ENCODE measurements at places on chromosomes 1 and 21.

DNA sequence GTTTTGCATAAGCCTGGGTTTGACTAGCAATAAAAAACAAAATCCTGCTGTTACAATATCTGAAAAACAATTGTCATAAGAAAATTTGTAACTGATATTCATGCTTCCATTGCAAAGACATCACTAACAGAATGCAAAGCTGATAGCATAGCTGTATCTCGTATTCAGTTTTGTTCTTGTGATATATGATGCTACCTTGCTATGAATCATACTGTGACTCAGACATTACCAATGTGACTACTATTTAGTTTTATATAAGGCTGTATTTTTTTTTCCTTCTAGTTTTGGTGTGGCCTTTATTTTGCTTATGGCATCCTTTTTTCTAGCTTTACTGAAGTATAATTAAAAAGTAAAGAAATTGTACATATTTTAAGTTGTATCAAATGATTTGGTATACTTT lies 1381.8 kb downstream of the MRPL39 start:
- DNase-seq, result no peak

DNA sequence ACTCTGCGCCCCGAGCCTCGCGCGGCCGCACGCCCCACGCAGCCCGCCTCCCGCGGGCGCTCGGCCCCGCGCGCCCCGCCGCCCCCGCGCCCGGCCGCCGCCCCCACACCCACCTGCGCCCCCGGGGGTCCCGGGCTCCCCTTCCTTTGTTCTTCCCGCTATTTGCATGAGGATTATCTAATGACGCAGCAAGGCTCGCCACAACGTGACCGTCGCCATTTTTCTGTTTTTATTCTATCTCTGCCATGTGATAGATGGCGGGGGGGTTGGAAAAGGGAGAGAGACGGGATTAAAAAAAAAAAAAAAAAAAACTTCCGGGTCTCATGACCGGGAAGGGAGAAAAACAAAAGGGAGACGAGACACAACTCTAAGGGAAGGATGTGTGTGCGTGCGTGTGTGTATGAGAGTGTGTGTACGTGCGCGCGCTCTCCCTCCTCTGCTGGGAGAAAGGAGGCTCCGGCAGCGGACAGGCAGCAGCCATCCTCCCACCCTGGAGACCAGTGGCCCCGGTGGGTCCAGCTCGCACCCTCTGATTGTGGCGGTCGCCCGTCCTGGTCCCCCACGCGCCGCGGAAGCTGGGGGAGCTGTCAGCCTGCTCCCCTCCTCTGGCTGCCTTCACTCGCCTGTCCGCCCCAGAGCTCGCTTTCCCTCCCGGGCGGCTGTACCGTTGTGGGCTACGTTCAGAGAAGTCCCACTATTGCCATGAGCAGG lies 80.4 kb upstream of the AK4 start:
- DNase-seq, result peak; percentile 33

DNA sequence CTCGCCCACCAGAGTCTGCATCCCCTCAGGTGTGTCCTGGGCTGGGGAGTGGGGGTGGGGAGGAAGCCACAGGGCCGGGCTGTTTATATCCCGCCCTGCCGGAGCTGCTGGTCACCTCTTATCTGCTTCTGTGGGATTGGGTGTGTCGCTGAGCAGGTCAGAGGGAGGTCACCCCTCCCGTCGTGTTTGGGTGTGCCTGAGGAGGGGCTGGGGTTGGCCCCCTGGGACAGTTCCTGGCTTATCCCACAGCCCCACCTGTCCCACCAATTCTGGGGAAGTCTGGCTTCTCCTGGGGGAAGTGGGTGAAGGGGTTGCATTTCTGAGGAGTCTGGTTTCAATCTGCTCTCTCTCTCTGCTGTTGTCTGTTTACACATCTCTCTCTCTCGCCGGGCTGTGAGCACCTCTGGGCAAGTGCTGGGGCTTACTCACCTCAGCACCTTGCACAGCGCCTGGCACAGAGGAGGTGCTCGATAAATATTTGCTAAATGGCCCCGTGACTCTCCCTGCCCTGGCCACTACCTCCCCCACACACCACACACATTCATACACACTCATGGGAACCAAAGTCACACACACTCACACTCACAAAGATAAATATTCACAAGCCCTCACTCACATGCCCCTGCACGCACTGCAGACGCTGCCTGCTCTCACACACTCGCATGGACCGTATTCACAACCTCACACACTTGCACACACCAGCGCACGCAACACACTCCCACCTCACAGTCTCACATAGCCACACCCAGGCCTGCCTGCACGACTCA lies 8.3 kb downstream of the ELF3 start:
- no peak for DNase-seq

GRCh38 chr1:19330449-19331135 lies 18.5 kb downstream of the SLC66A1 start:
- DNase-seq, result no peak

- no peak for DNase-seq
Measured at GRCh38 chr1:17123196-17124045, 4.2 kb upstream of the PADI2 start.

DNA sequence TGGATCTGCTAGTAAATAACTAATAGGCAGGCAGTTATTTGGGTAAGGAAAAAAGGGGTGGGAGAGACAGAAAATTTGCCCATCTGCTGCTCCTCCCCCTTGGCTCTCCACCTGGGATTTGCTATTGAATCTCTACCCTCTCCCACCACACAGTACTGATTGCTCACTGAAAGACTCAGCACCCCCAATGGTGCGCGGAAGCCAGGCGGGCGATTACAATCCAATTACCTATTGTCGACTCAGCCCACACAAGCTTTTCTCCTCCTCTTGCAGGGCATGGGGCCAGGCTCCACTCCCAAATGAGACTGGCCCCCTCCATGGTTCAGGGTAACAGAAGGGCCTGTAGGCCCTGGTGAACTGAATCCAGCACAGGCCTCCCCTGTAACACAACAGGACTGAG lies 2.7 kb upstream of the HMGN2 start:
- DNase-seq, result no peak

DNA sequence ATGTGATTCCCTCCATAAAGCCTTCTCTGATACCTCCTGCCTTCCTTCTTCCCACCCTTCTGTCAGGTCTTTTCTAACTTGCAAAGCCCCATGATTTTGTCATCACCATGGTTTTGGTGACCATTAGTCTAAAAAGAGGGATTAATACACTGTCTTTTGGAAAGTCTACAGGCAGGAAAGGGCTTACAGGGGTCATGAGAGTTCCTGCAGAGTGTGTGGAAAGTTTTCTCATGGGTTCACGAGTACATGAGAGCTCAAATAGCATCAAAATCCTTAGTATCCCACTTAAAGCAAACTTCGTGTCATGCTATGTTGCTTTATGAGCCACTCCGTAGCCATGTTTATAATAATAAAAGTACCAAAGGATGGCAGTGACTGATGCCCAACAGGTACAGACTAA lies 86.6 kb upstream of the BMP8A start:
- DNase-seq, result no peak

GRCh38 chr1:247854899-247855545 lies 2.0 kb upstream of the TRIM58 start:
- DNase-seq, result no peak

GRCh38 chr21:38959692-38960061 lies 153.9 kb downstream of the ETS2 start:
- DNase-seq, result no peak

GRCh38 chr1:213564215-213564659 lies 423.5 kb upstream of the PROX1 start:
- DNase-seq, result no peak

- no peak for DNase-seq
Measured at GRCh38 chr1:181479137-181479745, 4.1 kb upstream of the CACNA1E start.

GRCh38 chr1:163163881-163164582 lies 38.7 kb downstream of the RGS5 start:
- peak; percentile 36 for DNase-seq

DNA sequence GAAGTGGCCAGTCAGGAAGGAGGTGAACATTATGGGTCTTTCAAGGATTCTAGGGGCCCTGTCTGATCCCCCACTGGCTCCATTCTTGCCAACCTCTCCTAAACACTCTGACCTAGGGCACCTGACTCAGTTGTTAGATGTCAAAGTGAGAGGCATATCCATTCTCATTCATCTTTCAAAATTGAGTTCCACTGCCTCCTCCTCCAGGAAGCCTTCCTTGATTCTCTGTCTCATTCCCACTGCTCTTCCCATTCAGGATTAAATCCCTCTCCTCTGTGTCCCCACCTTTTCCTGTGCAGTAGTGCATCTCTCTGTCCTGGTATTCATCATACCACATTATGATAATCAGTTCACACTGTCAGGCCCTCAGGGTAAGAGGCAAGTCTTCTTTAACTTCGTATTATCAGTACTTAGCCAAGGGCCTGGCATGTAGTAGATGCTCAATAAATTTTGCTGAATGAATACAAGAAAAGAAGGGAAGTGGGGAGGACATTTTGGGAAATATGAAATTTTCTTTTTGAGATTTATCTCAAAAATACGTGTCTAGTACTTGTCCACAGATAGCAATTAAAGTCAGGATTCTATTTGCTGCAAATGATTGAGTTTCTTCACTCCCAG lies 61.8 kb upstream of the ITPKB start:
- no peak for DNase-seq

- no peak for DNase-seq
Measured at GRCh38 chr1:116564426-116564825, 6.4 kb downstream of the CD58 start.

DNA sequence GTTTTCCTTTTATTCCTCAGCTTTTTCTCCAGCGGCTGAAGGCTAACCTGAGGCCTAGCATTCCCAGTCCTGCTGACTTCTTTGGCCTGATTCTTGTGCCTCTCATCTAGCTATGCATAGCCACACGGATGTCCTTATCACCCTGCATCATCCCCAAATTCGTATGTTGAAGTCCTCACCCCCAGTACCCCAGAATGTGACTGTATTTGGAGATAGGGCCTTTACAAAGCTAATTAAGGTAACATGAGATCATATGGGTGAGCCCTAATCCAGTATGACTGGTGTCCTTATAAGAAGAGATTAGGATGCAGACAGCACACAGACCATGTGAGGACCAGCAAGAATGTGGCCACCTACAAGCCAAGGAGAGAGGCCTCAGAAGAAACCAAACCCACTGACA lies 44.6 kb downstream of the CDCP2 start:
- no peak for DNase-seq

DNA sequence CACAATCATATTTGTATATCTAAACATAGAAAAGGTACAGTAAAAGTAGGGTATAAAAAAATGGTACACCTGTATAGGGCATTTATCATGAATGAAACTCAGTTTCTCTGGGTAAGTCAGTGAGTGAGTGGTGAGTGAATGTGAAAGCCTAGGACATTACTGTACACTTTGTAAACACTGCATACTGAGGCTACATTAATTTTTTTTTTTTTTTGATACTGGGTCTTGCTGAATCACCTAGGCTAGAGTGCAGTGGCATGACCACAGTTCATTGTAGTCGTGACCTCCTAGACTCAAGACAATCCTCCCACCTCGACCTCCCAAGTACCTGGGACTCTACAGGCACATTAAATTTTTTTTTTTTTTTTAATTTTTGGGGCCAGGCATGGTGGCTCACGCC lies 27.8 kb downstream of the FBXO28 start:
- DNase-seq, result no peak

- DNase-seq, result no peak
Measured at GRCh38 chr1:94463056-94463764, 45.0 kb downstream of the ABCD3 start.

- peak; percentile 94 for DNase-seq
Measured at GRCh38 chr1:24289937-24290595, 29.1 kb upstream of the GRHL3 start.

GRCh38 chr1:54800899-54801759 lies at the start of gene TTC22:
Gene TTC22, minus strand, starts transcription at chr1:54801323. Its CDS starts 160 bp downstream, at chr1:54801163.
- no peak for DNase-seq

DNA sequence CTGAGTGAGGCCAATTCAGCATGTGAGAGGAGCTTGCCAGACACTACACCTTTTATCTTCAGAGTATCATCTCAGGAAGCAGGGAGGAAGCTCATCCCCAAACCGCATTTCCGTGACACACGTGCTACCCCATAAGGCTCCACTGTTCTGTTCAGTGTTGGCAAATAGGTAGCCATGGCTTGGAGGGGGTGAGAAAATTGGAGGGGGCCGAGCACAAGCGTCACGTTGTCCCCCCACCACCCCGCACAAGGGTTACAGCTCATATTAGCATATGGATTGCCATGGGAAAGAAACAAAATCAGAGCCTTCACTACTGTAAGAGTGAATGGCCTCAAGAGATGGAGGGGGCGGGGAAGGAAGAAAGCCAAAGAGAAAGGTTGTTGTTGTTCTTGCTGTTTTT lies 46.7 kb downstream of the OLIG1 start:
- DNase-seq, result no peak

- no peak for DNase-seq
Measured at GRCh38 chr1:48743480-48743879, 33.2 kb downstream of the BEND5 start.

DNA sequence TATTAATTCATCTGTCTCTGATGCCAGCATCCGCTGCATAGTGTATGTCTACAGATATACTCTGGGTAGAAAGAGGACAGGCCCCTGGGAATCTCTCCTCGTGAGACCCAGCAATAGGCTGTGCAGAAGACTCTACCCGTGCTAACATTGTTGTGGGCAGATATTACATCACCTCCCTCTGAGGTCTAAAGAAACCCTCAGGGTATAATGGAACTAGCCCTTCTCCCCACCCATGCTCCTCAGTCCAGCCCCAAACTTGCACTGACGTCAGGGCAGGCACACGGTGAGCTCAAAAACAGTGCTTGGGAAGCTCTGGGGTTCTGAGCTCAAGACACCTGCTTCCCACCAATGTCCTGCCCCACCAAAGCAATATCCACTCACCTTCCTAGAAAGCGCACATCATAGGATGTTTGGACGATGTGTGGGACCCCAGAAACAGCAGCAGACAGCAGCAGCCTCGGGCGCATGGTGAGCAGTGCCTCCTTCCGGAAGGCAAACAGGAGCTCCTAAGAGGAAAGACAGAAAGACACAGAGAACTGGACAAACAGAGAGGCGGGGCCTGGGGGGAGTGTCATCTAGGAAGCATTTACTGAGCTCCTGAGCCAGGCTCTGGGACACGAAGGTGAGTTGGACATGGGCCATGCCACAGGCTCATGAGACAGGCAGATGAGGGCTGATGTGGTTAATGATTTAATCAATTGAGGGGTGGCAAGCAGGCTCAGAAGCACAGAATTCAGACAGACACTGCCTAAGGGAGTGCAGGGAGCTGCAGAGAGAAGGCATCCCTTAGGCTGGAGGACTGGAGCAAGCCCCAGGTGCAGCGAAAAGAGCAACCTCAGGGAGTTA lies 4.8 kb downstream of the OVGP1 start:
- no peak for DNase-seq

Data from T1000 (cell line).